ENCODE measurements at places on chromosomes 6 and 20.

- no peak for DNase-seq
Observed at GRCh38 chr20:63475209-63475608, 2.8 kb upstream of the KCNQ2 start.

GRCh38 chr6:162443101-162443500 is 284.5 kb downstream of the PRKN start:
- DNase-seq: no peak

- no peak for DNase-seq
Observed at GRCh38 chr6:109304284-109305015, 77.8 kb downstream of the CD164 start.

DNA sequence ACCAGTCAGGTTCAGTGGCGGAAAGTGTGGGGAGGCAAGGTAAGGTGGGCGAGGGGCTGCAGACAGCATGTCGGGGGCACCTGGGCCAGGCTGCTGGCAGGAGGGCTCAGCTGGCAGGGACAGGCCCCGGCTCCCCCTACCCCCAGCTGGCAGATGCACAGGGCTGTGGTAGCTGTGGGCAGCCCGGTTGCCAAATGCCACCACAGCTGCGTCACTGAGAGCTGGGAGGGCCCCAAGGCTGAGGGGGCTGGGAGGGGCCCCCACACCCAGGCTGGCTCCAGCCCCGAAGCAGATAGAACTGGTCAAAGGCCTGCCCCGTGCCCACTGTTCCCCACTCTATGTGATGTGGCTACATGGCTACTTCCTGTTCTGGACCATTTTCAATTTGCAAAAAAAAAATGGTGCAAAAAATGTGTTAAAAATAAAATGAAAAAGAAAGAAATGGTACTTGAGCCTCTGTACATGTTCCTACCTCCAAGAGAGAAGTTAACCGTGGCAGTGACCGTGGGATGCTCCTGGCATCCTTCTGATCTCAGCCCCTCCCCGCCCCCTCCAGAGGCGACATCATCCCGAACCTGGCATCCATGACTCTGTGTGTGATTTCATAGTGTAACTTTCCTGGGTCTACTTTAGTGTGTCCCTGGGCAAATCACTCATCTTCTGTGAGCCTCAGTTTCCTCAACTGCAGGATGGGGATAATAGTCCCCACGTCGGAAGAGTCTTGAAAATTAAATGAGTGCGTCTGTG is 64.4 kb downstream of the UBE2V1 start:
- DNase-seq: no peak

DNA sequence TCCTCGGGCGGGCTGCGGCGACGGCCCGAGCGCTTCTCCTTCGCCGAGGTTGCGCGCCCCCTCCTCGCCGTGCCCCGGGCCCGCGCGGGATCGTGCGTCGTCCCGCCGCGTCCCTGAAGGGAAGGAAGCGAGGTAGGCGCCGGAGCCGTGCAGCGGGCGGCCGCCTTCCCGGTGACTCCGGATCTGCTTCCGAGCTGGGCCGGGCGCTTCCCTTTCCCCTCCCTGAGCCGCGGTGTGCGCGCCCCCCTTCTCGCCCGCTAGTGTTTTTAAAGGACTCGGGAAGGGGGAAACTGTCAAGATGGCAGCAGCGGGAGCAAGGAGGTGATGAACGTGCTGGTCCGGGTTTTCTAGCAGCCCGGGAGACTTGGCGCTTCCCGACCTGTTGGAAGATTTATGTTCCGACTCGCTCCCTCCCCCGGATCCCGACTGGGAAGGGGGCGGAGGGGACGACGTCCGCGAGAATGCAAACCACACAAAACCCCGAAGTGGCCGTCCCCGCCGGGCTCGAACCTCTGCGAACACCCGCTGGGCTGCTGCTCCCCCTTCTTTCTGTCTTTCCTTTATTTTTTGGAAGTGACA is 744 bp upstream of the FOXO3 start:
- DNase-seq: peak; percentile 55

DNA sequence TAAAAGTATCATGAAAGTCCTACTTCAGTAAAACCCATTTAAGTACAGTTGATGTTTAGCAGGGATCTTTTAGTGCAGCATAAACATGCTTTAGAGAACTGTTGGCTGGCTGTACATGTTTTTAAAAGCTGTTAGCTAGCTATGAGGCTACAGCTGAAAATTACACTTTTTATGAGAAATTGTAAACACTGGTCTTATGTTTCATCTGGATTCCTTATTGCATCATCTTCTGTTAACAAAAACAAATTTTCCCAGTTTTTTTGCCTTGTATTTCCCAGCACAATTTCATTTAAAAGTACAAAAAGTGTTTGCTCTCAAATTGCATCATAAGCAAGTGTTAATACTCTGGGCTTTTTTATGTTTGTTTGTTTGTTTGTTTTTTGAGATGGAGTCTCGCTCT is 18.3 kb upstream of the HLA-E start:
- no peak for DNase-seq

DNA sequence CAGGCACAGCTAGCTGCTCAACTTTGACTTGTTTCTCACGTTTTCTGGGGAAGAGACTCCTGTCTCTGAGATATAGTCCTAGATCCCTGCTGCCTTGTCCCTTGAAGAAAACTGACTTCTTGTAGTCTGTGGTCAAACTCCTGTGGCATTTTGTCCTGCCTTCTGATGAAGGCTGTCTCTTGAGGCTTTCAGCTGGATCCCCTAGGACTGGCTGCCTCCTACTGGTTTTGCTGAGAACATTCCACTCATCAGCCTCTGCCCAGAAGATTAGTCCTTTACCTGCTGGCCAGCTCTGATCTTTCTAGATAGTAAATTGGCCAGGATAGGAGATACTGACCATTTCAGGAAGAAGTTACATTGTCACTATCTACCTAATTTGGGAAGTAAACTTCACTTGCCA is 71.9 kb upstream of the CNR1 start:
- DNase-seq: no peak

DNA sequence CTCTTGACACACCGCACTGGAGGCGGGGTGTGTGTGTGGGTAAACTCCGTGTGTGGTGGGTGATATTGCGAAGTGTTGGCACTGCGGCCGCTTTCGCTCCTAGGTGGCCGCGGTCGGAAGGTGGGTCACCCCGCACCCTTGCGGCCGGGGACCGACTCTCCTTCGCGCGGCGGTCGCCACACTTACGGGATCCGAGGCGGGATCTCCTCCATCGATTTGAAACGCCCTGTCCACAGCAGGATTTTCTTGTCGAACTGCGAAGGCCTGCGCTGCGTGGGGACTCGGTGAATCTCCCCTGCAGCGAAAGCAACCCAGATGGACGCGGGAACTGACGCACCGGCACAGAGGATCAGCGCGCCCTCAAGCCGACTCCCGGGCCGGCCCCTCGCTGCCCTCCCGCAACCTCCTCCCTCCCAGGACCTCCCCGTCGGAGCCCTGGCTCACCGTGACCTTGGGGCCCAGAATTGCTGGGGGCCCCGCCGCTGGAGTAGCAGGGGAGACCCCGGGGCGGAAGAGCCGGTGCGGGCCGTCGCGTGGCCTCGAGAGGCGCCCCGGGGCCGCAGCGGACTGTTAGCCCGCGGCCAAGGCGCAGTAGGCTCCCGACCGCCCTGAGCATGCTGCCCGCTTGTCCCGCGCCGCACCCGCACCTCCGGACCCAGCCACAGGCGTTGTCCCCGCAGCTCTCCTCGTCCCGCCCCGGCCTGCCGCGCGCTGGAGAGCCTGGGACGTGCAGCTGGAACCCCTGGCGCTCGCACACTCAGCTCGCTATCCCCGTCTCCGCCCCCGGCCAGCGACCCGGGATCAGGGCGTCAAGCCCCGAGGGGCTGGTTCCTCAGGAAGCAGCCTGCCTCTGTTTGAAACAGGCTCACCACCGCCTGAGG is at the start of gene FAM162B:
Gene FAM162B (minus strand): TSS at position 759 of the 881 bp plus-strand sequence. CDS start 143 bp downstream, at position 616.
- DNase-seq: no peak

- DNase-seq: no peak
Observed at GRCh38 chr20:61664556-61665320, 400.9 kb downstream of the TAF4 start.

DNA sequence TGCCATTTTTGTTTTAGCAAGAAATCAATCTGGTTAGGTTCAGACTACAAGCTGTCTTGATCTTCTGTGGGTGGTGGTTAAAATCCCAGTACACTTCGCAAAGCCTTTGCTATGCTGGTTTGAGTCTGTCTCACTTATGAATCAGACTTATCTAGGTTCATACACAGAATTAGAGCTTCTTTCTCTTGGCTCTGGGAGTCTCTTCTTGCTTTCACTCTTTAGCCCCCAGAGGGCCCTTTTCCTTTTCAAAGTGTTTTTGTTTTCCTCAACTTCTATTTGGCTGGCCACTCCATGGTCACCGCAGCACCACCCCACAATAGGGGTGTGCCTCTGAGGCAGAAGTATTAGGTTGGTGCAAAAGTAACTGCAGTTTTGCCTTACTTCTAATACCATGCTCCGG is 21.3 kb downstream of the ECI2 start:
- DNase-seq: no peak

- no peak for DNase-seq
Observed at GRCh38 chr6:156062091-156062563, 606.5 kb upstream of the NOX3 start.

GRCh38 chr6:115733426-115733825 is 327.3 kb downstream of the FRK start:
- no peak for DNase-seq
